ENCODE measurements at places on chromosomes 5 and 9. TPM values are rescaled to one million over a fixed set of nuclear protein-coding genes. Genes with fewer than 3 reads are reported as not detected.

Gene BTNL3
- not detected for total RNA-seq

Gene NDOR1
- total RNA-seq, result 42.4 TPM

GRCh38 chr9:31996331-31996730, 388.1 kb upstream of the ACO1 start:
- no peak overlapping the region for H3K27ac ChIP-seq
- no peak for DNase-seq
- no peaks in the 10 kb centered on the region for H3K27me3 ChIP-seq

DNA sequence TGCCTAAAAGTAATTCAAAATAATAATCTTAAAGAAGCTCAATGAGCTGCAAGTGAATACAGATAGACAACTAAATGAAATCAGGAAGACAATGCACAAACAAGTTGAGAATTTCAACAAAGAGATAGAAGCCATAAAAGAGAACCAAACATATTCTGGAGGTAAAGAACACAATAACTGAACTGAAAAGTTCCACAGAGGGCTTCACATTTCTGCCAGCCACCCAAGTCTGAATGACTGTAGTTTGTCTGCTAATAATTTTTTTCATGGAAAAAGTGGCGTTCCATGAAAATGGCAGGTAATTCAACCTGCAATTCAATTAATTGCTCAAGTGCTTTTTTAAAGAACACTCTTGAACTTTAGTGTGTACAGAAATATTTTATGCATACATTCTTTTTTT, 251.3 kb downstream of the KDM4C start:
- H3K36me3 ChIP-seq, result peaks cover 50% of the 10 kb centered on the region
- no peaks in the 10 kb centered on the region for H3K27me3 ChIP-seq
- H3K4me3 ChIP-seq, result no peak overlapping the region
- no peak overlapping the region for H3K27ac ChIP-seq
- H3K4me1 ChIP-seq, result peaks cover 16% of the 10 kb centered on the region
- DNase-seq, result no peak

DNA sequence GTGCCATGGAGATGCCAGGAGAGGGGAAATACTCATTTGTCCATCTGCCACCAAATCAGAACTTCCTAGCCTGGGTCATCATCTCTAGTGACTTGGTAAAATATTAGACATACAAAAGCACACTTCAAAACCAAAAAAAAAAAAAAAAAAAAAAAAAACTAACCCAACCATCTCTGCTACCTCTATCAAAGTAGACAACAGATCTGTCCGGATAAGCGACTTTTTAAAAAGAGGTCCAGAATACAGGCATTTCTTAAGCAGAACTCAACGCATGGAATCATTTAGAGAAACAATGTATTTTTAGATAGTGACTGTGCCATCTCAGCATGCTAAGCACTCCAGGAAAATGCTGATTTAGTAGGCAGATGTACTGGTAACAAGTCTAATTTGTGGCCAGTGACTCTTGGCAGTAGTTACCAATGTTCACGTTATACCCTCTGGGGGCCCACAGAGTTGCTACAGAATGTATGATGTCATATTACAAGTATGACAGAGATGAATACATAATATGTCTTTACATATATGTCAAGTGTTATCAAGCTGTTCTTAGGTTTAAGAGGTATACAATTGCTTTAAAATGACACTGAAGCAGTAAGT, 107.8 kb downstream of the SMIM23 start:
- DNase-seq, result no peak
- peaks cover 22% of the 10 kb centered on the region for H3K4me1 ChIP-seq
- no peaks in the 10 kb centered on the region for H3K27me3 ChIP-seq
- no peak overlapping the region for H3K4me3 ChIP-seq
- peaks cover 42% of the 10 kb centered on the region for H3K36me3 ChIP-seq

- DNase-seq, result no peak
- H3K4me1 ChIP-seq, result peaks cover 10% of the 10 kb centered on the region
- no peak overlapping the region for H3K27ac ChIP-seq
- no peak overlapping the region for H3K4me3 ChIP-seq
- no peaks in the 10 kb centered on the region for H3K36me3 ChIP-seq
Measured at GRCh38 chr9:27329291-27329690, 32.3 kb upstream of the EQTN start.

- no peak overlapping the region for H3K27ac ChIP-seq
- H3K27me3 ChIP-seq, result peaks cover 2% of the 10 kb centered on the region
- DNase-seq, result no peak
- no peaks in the 10 kb centered on the region for H3K36me3 ChIP-seq
- H3K4me3 ChIP-seq, result no peak overlapping the region
Measured at GRCh38 chr9:135589596-135590485, 28.3 kb downstream of the PAEP start.

DNA sequence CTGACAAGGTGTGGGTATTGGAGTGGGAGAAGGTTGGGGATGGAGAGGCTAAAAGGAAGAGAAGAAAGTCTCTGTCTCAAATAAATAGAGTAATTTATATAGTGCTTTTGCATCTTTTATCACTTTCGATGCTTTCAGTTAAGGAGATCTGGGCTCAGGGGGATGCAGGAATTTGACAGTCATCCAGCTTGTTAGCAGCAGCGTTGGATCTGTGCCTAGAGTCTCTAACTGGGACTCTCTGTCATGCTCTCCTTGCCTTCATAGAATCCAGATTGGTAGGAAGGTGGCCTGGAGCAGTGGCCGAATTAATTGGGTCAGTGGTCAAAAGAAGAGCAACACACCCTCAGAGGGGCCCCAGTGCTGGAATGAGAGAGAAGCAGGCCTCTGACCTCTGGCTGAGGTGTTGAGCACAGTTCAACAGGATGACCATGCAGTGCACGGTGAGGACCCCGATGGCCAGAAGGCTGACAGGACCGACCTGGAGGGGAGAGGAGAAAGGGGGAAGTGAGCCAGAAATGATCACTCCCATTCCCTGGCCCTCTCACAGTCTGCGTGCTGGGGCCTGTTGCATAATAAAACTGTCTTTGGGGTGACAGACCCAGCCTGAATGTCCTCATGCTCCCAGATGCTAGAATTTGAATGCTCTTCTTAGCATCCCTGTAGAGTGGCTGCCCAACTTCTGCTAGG, 7.6 kb downstream of the SLC36A3 start:
- no peak overlapping the region for H3K27ac ChIP-seq
- DNase-seq, result no peak
- no peak overlapping the region for H3K4me3 ChIP-seq
- H3K4me1 ChIP-seq, result peaks cover 15% of the 10 kb centered on the region

Data from activated T-helper 1 cell treated with anti-CD3 and anti-CD28 coated beads, Interleukin-12 subunit alpha, Interleukin-12 subunit beta, Interleukin-2, Interleukin-4 antibody, amounts not matched to agents 30 ng/mL and 10 ng/mL and 1 ng/mL, durations not matched to agents 14 hours and 24 hours and 36 hours (primary cell).